GM12892 (cell line): ENCODE measurements at places on chromosomes 6 and 20.

GRCh38 chr20:10498200-10498599 is 63.1 kb downstream of the SLX4IP start:
- DNase-seq = no peak

DNA sequence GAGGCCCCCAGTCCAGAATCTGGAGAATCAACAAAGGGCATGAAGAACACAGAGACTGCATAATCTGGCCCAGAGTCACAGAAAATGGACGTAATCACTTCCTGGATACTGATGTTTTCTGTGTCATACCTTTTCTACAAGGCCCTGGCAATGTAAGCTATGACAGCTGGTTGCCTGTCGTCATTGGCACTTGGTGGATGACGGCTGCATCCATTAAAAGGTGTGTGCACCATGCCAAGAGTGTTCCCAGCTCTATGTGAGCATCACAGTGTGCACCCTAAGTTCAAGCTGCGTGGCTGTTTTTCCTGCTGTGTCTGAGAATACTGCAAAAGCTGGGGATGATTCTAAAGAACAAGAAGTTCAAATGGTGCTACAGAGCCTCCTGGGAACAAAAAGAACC is 275.2 kb upstream of the CNR1 start:
- no peak for DNase-seq

GRCh38 chr20:23628402-23629016 is 9.2 kb downstream of the CST3 start:
- DNase-seq = no peak

- no peak for DNase-seq
Measured at GRCh38 chr20:19851861-19852260, 93.8 kb downstream of the RIN2 start.

- no peak for DNase-seq
Measured at GRCh38 chr6:51369485-51369884, 550.8 kb downstream of the TFAP2B start.

GRCh38 chr20:62944746-62945145 is 6.8 kb downstream of the GID8 start:
- no peak for DNase-seq

DNA sequence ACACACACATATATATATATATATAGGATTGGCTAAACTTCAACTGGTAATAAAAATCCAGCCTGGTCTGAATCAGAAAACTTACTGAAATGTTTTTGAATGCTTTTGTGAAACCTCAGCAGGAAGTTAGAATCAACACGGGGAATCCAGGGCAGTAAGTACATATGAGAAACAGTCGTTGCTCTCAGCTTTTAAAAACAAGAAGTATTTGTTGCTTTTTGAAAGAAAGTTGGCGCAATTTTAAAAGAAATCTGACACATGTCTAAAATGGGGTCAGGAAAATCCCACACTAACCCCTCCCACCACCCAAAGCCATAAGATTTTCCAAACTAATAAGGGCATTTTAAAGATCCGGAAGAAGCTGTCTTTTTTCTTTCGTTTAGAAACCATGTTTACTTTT is 11.5 kb upstream of the CCDC170 start:
- no peak for DNase-seq

DNA sequence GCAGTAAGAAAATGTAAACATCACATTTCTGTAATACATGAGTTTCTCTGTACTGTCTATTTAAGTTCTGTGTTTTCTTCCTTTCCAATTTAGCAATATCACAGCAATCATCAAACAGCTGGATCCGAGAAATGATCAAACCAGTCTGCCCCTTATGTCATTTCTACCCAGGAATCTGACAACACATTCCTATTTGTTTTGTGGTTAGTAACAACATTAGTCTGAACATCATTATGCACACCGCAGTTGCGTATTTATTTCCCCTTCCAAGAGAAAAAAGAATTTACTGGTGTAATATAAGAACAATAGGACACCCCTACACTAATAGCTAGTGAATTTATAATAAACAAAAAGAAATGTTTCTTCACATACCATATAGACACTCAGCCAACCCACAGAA is 179.5 kb downstream of the BTBD9 start:
- DNase-seq = no peak

DNA sequence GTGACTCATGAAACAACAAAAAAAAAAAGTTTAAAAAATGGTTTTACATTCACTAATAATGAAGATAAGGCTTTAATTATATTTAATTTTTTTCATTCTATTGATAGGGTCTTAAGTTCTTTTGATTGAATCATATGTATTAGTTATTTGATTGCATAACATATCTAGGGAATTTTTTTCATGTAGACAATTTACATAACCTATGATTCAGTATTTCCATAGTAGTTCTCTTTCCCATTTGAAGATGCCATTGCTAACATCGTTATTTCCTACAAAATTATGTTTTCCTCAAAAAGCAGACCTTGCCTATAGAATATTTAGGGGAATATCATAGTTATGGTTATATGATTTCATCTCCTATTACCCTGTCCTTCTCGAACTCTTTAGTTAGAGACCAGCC is 463.4 kb downstream of the TFAP2B start:
- no peak for DNase-seq

- DNase-seq = no peak
Measured at GRCh38 chr6:74366634-74367033, 670.6 kb downstream of the CD109 start.

GRCh38 chr6:149031859-149032598 is 285.2 kb downstream of the UST start:
- DNase-seq = no peak

DNA sequence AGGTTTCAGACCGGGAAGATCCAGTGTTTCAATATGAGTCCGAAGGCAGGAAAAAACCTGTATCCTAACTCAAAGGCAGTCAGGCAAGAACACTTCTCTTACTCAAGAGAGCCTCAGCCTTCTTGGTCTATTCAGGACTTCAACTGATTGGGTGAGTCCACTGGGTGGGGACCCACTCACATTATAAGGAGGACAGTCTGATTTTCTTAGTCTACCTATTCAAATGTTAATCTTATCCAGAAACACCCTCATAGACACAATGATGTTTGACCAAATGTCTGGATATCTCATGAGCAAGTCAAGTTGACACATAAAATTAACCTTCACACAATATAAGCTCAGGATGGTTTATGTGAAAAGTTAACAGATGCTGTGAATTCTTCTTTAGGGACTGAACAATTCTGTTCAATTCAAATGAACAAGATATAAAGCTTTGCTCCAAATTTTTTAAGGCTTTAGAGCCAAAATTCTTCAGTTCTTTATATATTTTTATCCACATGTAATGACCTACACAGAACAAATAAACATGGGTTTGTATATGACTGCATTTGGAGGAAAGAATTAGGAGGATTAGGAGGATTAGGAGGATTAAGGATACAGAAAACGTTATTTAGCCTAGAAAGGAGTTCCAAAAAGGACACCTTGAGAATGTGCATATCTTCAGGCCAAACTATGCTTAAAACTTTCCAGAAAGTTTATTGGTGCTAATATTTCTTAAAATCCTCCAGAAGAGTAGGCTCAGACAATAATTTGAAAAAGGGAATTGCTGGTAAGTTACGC is 35.3 kb upstream of the LAMA2 start:
- no peak for DNase-seq

DNA sequence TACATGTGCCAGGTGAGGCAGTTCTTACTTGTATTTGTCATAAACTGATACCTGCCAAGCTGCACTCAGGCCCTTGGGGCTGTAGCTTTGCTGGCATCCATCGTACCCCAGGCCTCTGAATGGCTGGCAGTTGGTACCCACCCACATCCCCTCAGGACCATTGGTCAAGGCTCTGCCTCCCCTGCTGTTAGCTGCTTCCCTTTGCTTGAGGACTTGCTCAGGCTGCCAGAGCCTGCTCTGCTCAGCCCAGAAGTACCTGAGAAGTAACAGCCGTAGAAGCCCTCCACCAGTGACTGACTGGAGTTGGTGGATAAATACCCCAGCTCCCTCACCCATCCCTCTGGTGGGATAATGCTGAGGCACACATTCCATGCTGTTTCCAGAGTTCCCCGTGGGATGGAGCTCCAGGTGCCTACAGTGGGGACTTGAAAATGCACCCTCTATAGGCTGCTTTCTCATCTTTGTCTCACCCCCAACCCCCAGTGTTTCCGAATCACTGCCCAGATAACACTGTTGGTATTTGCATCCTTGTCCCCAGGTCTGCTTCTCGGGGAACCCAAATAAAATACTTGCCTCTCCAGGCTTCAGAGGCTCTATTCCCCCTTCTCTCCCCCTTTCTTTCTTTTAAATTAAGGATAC is 7.3 kb downstream of the EBF4 start:
- no peak for DNase-seq

GRCh38 chr20:48194583-48194982 is 409.3 kb upstream of the SULF2 start:
- DNase-seq = no peak

- no peak for DNase-seq
Measured at GRCh38 chr20:57439432-57439831, 48.2 kb downstream of the RBM38 start.

GRCh38 chr6:156909212-156910010 is 132.2 kb downstream of the ARID1B start:
- DNase-seq = no peak

DNA sequence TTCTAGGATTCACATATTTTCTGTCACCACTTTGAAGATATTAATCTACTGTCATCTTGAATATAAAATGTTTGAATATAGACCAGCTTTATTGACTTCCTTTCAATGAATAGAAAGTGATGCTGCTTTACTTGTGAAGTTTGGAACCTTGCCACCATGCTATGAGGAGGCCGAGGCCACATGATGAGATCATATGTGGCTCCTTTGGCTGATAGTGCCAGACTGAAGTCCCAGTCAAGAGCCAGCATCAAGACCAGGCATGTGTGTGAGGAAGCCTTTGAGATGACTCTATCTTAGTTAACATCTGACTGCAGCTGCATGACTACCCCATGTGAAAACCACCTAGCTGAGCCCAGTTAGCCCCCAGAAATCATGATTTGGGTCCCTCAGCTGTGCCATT is 169.5 kb downstream of the OTOR start:
- DNase-seq = no peak

GRCh38 chr6:105326833-105327770 is 75.8 kb downstream of the PREP start:
- no peak for DNase-seq

DNA sequence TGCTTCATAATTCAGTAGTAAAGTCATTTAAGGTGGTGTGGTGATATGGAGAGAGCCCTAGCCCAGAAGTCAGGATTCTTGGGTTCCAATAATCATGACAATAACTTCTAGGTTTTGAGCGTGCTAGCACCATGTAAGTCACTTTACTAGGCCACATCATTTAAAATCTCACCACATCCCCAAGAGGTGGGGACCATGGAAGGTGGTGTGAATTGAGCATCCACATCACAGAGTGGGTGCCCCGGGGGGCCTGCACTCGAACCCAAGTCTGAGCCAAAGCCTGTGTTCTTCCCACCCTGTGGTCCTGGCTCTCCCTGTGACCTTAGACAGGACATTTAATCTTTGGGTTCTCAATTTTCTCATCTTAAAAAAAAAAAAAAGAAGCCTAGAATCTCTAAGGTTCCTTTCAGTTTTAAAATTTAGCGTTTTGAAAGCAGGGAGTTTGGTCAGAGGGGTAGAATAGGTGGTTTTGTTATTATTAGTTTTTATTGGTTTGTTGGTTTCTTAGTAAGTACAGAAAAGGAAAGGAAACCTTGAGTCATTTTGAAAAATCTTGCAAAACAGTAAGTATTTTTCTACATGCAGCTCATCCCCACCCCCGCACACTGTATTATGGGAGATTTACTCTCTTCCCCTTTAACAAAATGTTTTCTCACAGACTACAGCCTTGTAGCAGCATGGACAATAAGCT is 26.4 kb downstream of the ARMC2 start:
- peak; percentile 25 for DNase-seq

- no peak for DNase-seq
Measured at GRCh38 chr6:8446391-8446790, 11.0 kb upstream of the SLC35B3 start.

- no peak for DNase-seq
Measured at GRCh38 chr6:90105506-90106170, 191.0 kb downstream of the BACH2 start.

DNA sequence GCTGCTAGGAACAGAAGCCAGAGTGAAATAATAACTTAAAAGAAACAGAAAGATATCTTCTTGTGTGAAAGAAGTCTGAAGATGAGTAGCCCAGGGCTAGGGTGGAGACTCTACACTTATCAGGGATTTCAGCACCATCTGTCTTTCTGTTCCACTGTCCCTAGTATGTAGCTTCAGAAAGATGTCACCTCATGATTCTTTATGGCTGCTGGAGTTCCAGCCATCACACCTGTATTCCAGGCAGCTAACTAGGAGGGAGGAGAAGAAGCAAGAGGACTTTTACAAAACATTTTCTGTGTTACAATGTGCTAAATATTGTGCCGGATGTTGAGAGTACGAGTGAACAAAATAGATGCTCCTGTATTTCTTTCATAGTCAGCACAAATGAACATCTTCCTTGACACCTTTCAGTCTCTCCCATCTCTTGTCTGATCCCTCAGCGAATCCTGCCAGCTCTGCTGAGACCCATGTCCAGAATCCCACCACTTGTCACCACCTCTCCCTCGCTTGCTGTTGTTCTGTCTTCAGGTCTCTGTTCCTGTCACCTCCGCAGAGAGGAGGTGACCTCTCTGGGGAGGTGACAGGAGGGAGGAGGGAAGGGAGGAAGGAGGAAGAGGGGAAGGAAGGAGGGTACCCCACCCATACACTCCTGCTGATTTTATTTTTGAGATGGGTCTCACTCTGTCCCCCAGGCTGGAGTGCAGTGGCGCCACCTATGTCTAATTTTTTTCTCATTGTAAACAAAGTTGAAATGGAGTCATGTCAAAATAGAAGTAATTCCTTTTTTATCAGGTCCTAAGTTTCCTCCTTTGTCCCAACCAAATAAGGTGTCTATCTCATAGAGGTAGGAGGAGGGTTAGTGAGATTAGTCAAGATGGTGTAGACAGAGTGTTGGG is 188.9 kb downstream of the TFAP2C start:
- no peak for DNase-seq

DNA sequence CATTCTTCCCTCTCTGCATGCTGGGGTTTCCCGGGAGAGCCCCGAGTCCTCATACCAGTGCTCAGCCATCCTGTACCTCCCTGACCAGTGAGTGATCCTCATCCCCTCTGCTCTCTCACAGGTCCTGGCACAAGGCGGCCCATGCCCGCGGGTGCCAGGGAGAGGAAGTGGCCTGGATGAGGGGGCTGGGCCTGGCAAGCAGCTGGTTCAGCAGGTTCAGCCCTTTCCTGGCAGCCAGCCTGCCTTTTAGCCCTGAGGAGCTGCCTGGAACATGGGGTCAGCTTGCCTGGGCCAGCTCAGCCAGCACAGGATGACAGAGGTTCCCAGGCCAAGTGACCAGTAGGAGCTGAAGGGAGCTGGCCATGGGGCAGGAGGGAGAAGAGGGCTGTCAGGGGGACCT is 10.9 kb downstream of the MOCS1 start:
- no peak for DNase-seq

GRCh38 chr6:9316831-9317230 is 881.5 kb upstream of the SLC35B3 start:
- DNase-seq = no peak

DNA sequence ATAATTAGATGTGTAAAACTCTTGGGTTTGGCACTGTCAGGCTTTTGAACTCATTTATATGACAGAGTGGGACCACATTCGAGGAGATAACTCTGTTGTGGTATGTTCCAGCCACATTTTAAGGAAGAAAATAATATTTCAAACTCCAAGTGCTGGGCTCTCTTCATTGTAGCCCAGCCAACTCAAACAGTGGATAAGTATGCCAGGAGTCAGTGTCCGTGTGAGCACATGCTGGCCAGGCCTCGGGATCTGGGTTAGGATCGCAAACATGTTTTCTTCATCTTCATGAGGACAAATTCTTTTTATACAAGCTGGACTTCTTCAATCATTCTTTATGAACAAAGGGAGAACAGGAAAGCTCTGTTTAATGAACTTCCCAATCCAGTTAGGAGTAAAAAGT is 497.5 kb downstream of the MAFB start:
- no peak for DNase-seq

GRCh38 chr6:158570681-158570962 is 10.7 kb downstream of the TMEM181 start:
- no peak for DNase-seq
